Stimulated activated naive CD8-positive, alpha-beta T cell treated with anti-CD3 and anti-CD28 coated beads, Interleukin-15, amount 100 ng/mL, for 72 hours (primary cell): ENCODE measurements at places on chromosomes 3 and 15.

DNA sequence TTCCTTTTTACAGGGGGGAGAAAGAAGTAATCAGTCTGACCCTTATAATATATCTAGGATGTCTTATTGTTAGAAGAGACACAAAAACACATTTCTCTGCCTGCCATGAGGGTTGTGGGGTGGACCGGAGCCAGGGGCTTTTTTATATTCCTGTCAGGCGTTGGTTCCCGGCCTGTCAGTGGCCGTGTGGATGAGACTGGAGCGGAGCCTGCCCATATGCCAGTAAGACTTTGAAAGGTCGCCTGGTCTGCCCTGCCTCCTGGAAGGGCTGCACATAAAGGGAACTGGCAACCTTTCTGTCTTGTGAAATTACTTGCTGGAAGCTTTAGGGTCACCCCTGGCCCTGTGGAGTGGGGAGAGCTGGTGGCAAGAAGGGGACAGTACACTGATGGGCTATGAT lies 34.7 kb downstream of the MAP3K13 start:
- DNase-seq: no peak

DNA sequence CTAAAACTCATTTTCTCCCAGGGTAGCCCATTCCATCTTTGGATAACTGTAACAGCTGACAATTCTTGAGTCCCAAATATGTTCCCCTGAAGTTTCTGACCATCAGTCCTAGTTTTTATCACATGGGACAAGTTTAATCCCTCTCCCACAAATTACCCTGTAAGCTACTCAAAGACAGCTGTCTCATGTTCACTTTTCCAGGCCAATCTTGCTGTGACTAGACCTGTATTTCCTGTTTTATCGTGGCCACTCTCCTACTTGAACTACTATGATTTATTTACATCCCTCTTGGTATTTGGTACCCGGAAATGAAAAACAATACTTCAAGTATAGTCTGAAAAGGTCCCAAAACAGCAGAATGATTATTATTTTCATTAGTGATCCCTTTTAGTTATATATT lies 95.1 kb upstream of the MEX3B start:
- DNase-seq: no peak

GRCh38 chr3:110793611-110794010 lies 278.0 kb upstream of the NECTIN3 start:
- DNase-seq: no peak

- DNase-seq: no peak
These were observed 99.4 kb upstream of the LPP start for GRCh38 chr3:188054541-188054940.

GRCh38 chr3:161556533-161556932 lies 59.9 kb downstream of the OTOL1 start:
- DNase-seq: no peak

DNA sequence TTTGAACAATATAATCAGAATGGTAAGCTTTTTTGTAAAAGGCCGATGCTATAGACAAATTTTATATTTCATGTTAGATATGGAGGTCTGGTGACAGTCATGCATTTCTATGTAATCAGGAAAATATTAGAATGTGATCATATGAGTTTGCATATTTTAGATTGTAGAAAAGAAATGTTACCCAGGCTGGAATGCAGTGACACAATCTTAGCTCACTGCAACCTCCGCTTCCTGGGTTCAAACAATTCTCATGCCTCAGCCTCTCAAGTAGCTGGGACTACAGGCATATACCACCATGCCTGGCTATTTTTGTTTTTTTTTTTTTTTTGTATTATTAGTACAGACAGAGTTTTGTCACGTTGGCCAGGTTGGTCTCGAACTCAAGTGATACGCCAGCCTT lies 152.0 kb downstream of the LMLN start:
- DNase-seq: no peak

DNA sequence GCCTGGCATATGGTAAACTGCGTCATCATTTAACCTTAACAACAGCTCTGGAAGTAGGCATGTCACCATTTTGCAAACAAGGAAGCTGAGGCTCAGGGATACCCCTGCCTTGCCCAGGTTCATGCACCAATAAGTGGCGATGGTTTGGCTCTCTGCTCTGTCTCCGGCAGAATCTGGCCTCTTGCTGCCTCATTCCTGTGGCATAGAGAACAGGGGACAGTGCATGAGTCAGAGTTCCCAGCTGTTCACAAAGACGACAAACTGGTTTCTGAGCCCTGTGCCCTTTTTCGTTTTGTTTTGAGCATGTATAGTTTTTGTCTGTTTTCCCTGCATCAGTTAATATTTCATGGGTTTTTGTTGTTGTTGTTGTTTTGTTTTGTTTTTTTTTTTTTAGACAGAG lies 236.8 kb downstream of the OPA1 start:
- no peak for DNase-seq

GRCh38 chr3:143951351-143951971 lies 20.2 kb upstream of the DIPK2A start:
- DNase-seq: peak; percentile 11

- DNase-seq: no peak
These were observed 168.3 kb upstream of the GBE1 start for GRCh38 chr3:81929697-81930096.

DNA sequence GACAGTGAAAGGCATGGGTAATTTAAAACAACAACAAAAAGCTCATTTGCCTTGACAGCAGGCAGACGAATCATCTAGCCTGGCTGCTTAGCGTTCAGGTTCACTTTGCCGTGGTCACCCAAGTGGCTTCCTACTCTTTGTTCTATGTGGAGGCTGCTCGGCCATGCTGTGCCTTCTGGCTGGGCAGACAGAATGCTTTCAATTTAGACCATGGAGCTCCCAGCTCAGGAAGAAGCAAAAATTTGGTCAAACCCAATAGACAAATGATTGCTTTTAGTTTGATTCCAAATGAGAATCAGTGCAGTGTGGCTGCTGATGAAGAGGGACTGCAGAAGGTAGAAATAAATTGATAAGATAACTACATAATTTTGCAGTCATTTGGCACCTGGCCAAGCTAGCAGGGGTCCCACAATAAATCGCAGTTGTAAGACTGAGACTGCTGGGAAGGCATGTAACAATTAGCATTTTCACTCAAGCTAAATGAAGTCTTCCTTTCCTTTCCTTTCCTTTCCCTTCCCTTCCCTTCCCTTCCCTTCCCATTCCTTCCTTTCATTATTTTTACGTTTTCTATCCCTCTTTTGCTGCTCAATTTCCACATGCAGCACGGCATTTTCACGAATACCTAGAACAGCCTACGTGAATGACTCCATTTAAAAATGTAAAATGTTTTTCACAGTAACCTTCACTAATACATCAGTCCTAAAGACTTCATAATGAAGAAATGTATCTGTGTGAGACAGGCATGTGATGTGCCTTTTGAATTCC lies 360.4 kb upstream of the TGFBR2 start:
- no peak for DNase-seq

DNA sequence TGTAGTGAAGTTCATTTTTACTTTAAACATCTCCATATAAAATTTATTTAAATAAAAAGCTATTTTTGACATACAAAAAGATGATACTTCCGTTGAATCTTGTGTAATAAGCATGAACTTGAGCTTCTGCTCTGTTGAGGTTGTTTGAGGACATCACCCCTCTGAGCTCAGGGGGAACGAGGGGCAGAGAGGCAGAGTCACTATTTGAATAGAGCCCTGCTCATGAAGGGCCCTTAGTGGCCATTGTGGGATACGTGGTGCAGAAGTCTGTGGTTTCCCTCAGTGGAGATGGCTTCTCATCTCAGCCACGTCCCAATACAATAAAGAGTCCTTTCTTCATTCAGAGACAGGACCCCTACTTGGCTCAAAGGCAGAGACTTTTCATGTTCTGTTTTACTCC lies 10.6 kb downstream of the CEMIP start:
- no peak for DNase-seq

DNA sequence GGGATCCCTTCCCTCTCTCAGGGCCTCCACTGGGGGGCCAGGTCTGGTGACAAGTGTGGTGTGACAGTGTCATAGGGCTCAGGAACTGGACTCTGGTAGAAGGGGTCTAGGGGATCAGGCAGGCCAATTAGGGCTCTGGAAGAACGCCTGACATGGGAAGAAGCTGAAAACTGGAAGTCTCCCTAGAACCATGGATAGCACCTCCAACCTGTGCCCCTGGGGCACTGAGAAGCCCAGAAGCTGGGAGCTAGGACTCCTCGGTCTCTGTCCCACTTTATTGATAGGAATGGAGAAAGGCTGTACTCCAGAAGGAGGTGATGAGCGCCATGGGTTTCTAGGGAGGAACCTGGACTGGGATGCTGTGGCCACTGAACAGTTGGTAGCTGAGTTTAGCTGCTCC lies 30.7 kb downstream of the INSYN1 start:
- DNase-seq: no peak

DNA sequence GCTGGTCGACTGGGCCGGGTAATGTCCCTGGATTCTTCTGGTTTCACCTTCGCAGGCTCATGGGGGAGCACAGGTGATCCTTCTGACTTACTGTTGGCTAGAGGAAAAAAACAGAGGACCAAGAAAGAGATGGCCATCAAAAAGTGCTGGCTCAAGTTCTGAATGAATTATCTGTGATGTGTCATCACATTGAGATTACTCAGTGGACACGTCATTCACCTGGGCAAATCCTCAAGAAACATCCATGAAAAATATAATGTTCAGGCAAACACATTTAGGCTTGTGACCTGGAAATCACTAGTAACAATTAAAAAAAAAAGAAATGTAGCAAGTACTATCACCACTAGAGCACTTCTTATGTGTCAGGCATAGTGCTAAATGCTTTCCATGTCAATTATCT lies 81.5 kb upstream of the SLC2A2 start:
- DNase-seq: no peak

DNA sequence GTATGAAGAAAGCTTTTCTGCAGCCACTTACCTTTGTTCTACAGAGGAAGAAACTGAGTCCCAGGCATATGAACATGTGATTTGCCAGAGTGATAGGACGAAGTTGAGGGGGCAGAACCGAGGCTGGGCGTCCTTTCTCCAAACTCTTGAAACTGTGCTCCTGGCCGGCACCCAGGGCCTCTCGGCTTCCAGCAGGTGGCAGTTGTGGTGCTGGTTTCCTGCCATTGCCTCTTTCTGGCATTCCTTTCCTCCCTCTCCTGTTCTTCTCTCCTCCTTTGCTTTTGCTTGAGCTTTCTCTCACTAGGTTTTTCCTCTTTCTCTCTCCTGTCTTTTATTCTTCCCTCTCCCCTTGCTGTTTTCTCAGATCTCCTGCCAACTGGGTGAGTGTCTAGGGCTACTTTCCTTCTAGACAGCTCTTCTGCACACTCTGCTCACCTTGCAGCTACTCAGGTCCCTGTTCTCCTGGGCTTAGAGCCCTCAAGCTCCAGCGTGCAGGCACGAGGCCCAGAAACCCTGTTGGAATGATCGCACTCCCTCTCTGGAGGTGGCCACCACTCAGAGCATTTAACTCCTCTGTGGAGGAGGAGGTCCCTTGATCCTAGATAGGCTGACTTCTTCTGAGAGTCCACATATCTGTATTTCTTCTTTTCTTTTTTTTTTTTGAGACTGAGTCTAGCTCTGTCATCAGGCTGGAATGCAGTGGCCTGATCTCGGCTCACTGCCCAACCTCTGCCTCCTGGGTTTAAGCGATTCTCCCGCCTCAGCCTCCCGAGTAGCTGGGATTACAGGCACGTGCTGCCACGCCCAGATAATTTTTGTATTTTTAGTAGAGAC lies 26.2 kb downstream of the TRAK1 start:
- no peak for DNase-seq

DNA sequence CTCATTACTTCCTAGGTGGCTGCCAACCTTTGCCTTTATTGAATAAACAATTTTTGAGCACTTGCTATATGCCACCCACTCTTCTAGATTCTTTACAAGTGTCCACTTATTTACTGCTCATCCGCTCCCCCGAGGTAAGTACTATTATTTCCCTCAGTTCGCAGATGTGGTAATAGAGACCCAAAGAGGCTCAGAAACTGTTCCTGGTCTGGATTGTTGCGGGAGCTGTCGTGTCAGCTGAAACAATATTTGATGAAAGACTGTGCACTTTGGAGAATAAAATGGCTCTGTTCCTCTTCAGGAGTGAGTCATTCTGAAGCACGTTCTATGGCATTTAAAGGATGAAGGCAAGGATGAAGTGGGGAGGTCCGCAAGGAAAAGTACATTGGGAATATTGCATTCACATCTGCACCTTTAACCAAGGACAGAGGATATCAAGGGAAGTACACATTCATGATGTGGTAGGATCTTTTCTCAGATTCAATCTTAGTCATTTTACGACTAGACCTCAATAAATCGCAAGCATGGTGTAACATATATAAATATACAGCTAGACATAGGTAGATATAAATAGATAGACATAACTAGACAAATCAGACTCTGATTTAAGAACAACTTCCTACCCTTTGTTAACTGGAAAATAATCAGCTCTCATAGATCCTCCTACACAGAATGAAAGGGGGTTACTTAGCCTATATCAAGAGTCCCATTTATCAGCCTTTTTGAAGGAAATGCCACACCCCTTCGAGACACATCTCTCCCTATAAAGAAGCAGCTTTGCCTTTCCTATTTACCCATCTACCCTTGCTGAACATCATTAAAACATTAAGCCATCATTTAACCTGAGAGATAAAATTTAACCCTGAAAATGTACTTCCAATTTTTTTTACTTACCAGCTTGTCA lies 70.3 kb downstream of the RORA start:
- DNase-seq: no peak
